ENCODE measurements at places on chromosomes 1 and 21.

DNA sequence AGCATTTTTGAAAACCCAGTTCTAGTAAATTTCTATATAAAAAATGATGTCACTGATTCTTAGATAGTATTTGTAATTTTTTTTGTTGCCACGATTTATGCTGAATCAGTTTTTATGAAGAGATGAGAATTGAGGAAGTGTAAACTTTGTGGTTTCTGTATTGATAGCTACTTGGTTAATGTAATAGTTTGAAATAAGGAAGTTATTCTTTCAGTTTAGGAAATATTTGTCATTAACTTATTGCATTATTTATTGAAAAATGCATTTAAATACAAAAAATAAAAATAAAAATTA lies 97.8 kb downstream of the ZFYVE9 start:
- no peak for DNase-seq

DNA sequence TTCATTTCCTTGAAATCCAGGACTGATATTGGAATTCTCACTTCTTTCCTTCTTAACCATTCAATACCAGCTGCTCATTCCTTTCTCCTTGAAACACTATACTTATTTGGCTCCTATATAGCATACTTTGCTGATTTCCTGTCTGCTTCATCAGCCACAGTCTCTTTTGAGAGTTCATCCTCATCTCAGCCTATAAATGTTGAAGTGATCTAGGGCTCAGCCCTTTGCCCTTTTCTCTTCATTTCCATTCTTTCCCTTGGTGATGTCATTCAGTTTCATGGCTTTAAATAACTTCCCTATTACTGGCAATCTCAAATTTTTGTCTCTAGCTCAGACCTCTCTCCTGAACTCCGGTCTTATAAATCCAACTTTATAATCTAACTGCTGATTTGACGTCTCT lies 24.1 kb upstream of the RABGAP1L start:
- no peak for DNase-seq

GRCh38 chr1:78275906-78276685 lies 214.7 kb upstream of the PTGFR start:
- no peak for DNase-seq

- DNase-seq = no peak
These were observed 6.6 kb upstream of the TMEM167B start for GRCh38 chr1:109083923-109084322.

Measured in NCI-H1436 treated with DMSO at 0.1 percent for 48 hours (cell line).